ENCODE measurements at places on chromosomes 11 and 22.
A peak's percentile ranks its signal among the peaks of the same experiment; 100 is the strongest.

GRCh38 chr22:30562366-30562765 lies 12.1 kb downstream of the GAL3ST1 start:
- peak; percentile 42 for DNase-seq

DNA sequence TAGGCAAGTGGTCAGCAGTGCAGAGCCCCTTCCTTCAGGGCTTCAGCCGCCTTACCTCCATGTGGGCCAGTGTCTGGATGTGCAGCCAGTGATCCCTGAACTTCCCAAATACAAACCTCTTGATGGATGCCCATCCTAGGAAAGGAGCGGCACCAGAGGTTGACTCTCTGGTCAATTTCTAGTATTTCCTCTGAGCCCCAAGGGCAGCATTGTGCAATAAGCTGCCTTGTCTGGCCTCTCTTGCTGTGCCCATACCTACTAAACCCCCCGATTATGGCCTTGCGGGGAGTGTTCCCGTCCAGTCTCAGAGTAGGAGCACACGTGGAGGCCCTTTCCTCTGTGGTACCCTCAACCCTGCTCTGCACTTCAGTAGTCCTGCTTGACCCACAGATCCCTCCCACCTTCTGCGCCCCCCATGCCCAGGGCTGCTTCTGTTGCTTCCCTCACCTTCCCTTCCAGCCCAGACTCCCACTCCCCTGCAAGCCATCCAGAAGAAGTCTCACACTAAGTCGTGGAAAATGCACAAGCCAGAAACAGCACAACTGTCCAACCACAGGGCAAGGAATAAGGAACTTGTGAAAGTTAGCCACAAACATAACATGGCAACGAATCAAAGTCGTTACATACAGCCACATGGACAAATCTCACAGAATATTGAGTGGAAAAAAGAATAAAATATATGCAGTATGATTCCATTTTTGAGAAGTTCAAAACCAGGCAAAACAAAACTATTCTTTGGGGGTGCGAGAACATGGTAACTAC lies 39.6 kb upstream of the HORMAD2 start:
- DNase-seq = no peak

DNA sequence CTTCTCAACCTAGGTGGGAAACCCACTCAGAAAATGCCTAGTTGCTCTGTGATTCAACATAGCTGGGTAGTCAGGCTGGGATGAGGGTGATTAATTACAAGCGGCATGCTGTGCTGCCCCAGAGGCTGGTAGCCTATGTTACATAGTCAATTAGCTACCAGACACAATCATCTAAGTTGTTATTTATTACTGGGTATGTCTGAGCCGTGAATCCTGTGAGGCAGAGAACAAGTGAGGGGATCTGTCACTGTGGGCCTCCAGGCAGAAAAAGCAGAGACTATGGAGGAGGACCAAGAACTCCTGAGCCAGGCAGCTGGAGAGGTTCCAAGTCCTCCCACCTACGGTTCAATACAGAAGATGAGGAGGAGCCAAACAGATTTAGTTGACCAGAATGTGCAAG lies 186.6 kb upstream of the BDNF start:
- no peak for DNase-seq

DNA sequence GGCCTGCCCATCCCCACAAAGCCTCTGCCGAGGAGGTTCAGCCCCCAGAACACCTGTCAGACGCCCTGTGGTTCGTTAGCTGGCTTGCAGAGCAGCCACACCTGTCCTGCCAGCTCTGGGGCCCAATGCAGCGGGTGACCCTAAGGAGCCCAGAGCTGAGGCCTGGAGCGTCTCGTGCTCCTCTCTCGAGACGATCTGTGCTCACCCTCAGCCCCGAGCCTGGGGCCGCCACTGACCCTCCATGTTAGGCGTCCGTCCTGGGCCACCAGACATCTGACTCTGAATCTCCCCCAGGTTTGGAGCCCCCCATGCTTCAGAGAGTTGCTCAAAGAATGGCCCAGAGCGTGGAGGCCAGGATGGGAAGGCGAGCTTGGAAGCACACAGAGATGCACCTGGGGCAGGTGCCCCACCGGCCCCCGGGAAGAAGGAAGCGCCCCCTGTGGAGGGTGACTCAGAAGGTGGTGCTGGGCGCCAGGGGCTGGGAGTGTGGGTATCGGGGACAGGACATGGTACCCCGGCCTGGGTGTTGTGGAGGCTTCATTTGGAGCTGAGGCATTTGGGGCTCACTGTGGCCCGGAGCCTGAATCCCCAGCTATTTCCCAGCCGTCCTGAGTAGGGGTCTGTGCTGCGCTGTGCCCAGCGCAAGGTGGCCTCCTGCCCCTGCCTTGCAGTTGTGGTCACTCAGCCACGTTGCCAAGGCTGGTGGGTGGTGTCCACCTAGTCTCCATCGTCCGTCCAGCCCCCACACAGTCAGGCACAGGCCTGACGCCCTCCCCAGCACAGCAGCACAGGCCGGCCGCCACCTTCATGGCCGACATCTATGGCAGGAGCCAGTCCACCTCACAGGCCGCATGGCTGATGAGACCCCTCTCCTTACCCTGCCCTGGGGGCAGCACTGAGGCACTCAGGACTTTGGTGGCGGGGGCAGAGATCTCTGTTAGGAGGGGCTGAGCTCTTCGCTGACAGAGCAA lies 36.2 kb downstream of the SBF1 start:
- DNase-seq = no peak

- peak; percentile 78 for DNase-seq
Measured at GRCh38 chr22:46829117-46829891, 66.9 kb downstream of the TBC1D22A start.

DNA sequence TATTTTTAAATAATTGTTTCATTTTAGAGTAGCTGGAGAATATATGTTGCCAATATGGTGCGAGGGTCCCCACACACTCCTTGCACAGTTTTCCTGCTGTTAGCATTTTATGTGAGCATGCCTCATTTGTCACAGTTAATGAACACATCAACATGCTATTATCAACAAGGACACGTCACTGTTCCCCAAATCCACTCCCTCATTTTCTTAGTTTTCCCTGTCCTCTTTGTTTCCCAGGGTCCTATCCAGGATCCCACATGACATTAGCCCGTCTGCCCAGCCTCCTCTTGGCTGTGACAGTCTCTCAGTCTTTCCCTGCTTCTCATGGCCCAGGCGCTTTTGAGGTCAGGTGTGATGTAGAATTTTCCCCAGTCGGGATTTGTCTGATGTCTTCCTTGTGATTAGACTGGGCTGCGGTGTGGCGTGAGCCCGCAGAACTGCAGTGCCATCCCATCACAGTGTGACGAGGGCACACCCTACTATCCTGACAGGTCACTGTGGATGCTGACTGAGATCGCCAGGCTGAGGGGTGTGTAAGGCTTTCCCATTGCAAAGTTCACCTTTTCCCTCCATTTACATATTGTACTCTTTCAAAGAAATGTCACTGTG lies 450.6 kb upstream of the B3GAT1 start:
- DNase-seq = no peak

- DNase-seq = peak; percentile 31
Measured at GRCh38 chr11:104623518-104623917, 274.7 kb downstream of the CASP12 start.

GRCh38 chr22:28927630-28928029 lies 44.3 kb downstream of the ZNRF3 start:
- no peak for DNase-seq

- no peak for DNase-seq
Measured at GRCh38 chr11:117862019-117862725, 14.3 kb downstream of the FXYD6 start.

GRCh38 chr22:47032091-47032943 lies 269.9 kb downstream of the TBC1D22A start:
- no peak for DNase-seq

- no peak for DNase-seq
Measured at GRCh38 chr11:46279126-46280099, 2.0 kb downstream of the CREB3L1 start.

GRCh38 chr22:44710474-44711240 lies 8.7 kb downstream of the PRR5 start:
- no peak for DNase-seq
